ENCODE measurements at places on chromosomes 1 and 21. TPM values are rescaled to one million over a fixed set of nuclear protein-coding genes. Genes with fewer than 3 reads are reported as not detected.

The LGR6 gene
- not detected for total RNA-seq

The TGFBR3 gene
- total RNA-seq: 123 TPM

The PLA2G2C gene
- total RNA-seq: not detected

The KCNE2 gene
- total RNA-seq: not detected

The ALDH9A1 gene
- total RNA-seq: 83.7 TPM

The TNN gene
- total RNA-seq: not detected

The OR2L5 gene
- not detected for total RNA-seq

The GRIK1 gene
- total RNA-seq: not detected

The SPRR4 gene
- not detected for total RNA-seq

The CRYBG2 gene
- not detected for total RNA-seq

The OR6K3 gene
- not detected for total RNA-seq

The OR2T29 gene
- total RNA-seq: not detected

The FBLIM1 gene
- 11.0 TPM for total RNA-seq
